ENCODE measurements at places on chromosomes 4 and X. TPM values are rescaled to one million over a fixed set of nuclear protein-coding genes. Genes with fewer than 3 reads are reported as not detected.

Gene ITIH6
- total RNA-seq = not detected

Gene FRMPD3
- not detected for total RNA-seq

Gene UCHL1
- 107 TPM for total RNA-seq

Gene F8A2
- not detected for total RNA-seq

Gene PSAPL1
- not detected for total RNA-seq

Gene IDUA
- total RNA-seq = 7.0 TPM

Gene BEND2
- total RNA-seq = not detected

Gene HSFX2
- total RNA-seq = 0.30 TPM

Gene SSX4B
- not detected for total RNA-seq

Gene TEX13C
- not detected for total RNA-seq

Gene MAGEA2
- total RNA-seq = not detected

Gene DCHS2
- total RNA-seq = not detected

Gene HHIP
- total RNA-seq = 1.1 TPM

Gene PTPN13
- 35.5 TPM for total RNA-seq

Gene CXCL8
- total RNA-seq = not detected

Gene F9
- total RNA-seq = not detected

Gene ZNF185
- 22.0 TPM for total RNA-seq

Gene NLRP2B
- total RNA-seq = not detected

Gene MAGEA8
- not detected for total RNA-seq

Gene STBD1
- 4.5 TPM for total RNA-seq

Gene PDLIM3
- 307 TPM for total RNA-seq

Measured in smooth muscle cell of the coronary artery (primary cell).